ENCODE measurements at places on chromosomes 2 and 18.

DNA sequence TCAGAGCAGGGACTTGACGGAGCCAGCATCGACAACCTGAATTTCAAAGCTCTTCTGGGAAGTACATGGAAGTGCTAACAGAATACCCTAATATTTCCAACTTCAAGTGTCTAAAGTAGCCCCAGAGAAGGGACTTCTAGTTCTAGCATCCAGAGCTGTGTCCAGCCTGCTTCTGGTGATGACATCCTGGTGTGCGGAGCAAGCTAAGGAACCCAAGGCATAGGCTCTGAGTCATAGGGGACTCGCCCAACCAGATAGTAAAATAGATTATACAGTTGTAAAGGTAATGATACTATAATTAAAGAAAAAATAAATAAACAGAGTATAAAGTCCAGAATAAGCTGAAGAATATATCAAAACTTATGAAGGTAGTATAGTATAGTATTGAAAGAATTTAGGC lies 108.1 kb upstream of the SERPINE2 start:
- no peak for DNase-seq

GRCh38 chr18:58581265-58581664 lies 47.6 kb downstream of the ALPK2 start:
- DNase-seq, result no peak

DNA sequence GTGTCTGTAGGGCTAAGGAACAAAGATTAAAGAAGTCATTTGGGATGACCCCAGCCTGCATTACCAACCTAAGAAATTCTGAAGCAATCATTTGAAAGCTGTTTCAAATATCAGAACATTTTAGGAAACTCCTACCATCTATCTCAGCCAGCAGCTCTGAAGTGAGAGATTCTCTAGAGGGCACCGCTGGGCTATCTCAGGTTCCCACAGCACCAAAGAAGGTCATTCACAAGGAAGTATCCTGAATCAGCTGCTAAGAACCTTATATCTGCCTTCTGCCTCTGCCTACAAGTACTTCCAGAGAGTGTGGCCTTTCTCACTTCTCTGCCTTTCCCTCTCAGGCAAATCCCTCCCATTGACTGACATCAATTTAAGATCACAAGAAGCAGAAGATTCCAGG lies 13.4 kb upstream of the EVA1A start:
- DNase-seq, result no peak

- DNase-seq, result no peak
Observed at GRCh38 chr2:236705295-236706105, 135.9 kb downstream of the ACKR3 start.

- no peak for DNase-seq
Observed at GRCh38 chr2:73254343-73255006, 20.4 kb downstream of the CCT7 start.

DNA sequence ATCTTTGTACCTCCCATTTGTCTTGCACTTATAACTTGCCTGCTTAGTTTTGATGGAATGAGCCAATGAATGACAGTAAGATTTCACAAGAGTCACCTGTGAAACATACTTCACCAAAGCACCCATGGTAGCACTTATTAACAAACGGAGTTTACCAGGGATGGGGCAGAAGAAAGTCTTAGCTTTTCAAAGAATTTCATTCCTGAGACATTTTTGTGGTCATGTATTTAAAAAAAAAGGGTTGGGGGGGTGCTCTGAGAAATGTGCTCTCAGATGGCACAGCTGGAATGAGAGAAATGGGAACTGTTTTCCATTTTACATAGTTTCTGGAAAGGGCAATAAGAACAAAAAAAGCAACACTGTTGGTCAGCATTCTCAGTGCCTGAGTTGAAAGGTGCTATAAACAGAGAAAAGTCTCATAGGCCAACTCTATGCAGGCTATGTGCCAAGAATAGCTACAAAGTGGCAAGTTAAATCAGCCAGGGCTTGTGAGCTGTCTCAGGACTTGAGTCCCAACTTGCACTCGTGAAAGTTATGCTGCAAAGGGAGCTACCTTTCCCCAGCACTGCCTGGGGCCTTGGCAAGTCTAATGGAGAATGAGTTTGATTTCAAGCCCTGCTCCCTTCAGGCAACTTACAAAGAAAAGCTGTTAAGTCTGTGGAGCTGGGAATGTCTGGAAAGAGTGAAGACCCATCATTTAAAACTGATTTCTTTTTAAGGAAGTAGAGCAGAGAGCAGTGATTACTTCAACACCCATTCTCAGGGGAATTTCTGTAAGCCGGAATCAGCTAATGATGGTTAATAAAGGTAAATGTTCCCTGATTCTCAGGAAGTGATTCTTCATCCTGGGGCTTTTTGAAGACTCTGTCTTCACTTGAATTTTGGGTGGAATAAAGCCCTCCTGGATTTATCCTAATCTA lies 170.6 kb downstream of the SLC8A1 start:
- DNase-seq, result no peak

DNA sequence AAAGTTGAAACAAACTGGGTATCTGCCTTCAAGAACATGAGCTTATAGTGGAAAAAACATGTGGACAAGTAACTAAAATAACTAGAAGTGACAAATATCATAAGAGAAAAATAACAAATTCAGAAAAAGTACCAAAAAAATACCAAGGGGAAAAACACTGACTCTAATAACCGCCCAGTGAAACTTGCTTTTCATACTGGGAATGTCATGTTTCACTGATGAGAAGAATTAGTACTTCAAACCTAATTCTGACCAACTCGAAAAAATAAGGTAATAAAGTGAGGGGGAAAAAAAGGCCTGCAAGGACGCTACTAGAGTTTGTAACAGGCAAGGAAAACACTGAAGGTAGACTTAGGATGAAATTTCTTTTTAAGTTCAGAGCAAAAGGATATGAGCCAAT lies 83.6 kb downstream of the RTTN start:
- no peak for DNase-seq

DNA sequence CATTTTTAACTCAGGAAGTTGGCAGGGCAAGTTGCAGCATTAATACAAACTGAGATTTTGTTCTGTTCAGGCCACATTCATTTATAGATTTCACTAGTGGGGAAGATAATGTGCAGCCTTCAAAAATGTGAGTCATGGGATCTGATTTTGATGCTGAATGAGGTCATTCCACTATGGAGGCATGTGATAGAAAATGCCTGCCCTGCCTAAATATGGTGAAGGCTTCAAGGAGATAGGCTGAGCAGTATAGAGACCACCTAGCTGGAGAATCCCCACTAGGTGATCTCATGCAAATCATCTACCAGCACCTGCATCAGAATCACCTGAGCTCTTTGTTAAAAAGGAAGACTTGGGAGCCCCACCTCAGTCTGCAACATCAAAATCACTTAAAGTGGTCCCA lies 43.7 kb downstream of the PAX3 start:
- DNase-seq, result no peak

GRCh38 chr18:78953566-78953965 lies 26.1 kb upstream of the SALL3 start:
- no peak for DNase-seq

DNA sequence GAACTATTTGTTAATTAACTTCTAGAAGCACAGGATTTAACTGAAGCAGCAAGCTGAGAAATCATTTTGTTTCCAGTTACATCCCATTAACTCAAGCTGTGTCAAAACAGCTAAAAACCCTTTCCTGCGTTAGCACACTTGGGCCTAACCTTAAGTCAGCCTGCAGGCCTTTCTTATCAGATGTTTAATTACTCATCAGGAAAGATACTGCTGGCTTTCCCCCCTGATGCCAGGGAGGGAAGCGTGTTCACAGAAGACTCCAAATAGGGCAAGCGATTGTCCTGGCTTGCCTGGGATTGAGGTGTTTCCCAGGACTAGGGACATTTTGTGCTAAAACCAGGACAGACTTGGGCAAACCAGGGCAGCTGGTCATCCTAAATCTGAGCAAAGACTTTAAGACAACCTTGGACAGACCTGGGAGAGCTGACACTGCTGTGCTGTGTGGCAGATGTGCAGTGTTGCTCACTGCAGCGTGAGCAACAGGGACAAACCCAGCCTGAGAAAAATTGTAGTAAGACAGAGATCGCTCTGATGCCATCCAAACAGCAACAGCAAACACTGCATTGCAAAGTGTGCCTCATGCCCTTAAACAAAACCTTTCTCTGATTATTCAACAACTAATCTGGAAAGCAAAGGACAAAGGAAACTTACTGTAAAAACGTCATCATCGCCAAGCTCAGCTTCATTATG lies 100.9 kb downstream of the SPRED2 start:
- DNase-seq, result no peak

GRCh38 chr2:150485114-150485870 lies 2.2 kb downstream of the RND3 start:
- no peak for DNase-seq

GRCh38 chr2:160783474-160783873 lies 289.9 kb upstream of the RBMS1 start:
- DNase-seq, result no peak

GRCh38 chr2:217877866-217878265 lies 124.9 kb downstream of the TNS1 start:
- no peak for DNase-seq

DNA sequence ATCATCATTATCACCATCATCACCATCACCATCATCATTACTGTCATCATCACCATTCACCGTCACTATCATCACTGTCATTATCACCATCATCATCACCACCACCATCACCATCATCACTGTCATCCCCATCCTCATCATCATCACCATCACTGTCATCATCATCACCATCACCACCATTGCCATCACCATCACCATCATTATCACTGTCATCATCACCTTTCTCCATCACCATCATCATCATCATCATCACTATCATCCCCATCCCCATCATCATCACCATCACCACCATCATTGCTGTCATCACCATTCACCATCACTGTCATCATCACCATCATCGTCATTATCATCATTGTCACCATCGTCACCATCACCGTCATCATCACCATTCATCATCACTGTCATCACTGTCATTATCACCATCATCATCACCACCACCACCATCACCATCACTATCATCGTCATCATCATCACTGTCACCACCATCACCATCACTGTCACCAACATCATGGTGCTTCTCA lies 9.8 kb downstream of the HPCAL1 start:
- DNase-seq, result no peak

- DNase-seq, result no peak
Observed at GRCh38 chr2:146806364-146807005, 1038.3 kb upstream of the ACVR2A start.

- no peak for DNase-seq
Observed at GRCh38 chr2:55236992-55237543, 4.6 kb downstream of the RPS27A start.

- DNase-seq, result no peak
Observed at GRCh38 chr18:46732801-46733200, 24.1 kb downstream of the ST8SIA5 start.

- DNase-seq, result no peak
Observed at GRCh38 chr2:159933727-159934049, 128.7 kb downstream of the PLA2R1 start.

GRCh38 chr2:168561991-168562390 lies 105.9 kb downstream of the CERS6 start:
- DNase-seq, result no peak

- DNase-seq, result no peak
Observed at GRCh38 chr2:132439703-132440398, 23.2 kb downstream of the GPR39 start.

DNA sequence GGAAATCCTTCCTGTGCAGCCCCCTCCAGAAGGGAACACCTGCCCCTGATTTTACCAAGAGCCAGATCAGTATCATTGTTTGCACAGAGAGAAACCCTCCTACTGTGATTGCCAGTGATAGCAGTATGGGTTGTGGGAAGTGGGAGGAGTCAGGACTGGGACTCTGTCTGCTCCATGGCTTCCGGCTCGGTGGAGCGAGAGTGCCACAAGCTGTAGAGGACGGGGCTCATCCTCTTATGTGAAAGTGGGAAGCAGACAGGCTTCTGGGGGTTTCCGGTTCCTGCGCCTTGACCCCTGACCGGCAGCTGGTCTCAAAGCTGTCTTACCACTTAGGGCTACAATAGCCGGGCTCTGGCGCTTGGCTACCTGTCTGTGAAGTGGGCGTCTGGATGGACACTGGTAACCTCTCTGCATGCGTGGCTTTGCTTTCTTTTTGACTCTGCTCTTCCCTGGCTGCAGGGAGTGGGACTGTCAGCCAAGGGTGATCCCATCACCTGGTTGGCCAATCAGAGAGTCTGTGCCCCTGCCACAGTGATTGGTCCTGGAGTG lies 79.7 kb downstream of the BCL2L11 start:
- no peak for DNase-seq

GRCh38 chr18:74806700-74807416 lies 209.2 kb downstream of the ZNF407 start:
- no peak for DNase-seq

- no peak for DNase-seq
Observed at GRCh38 chr18:50172367-50172766, 22.6 kb downstream of the MYO5B start.

- no peak for DNase-seq
Observed at GRCh38 chr2:59177748-59178147, 936.6 kb upstream of the FANCL start.

DNA sequence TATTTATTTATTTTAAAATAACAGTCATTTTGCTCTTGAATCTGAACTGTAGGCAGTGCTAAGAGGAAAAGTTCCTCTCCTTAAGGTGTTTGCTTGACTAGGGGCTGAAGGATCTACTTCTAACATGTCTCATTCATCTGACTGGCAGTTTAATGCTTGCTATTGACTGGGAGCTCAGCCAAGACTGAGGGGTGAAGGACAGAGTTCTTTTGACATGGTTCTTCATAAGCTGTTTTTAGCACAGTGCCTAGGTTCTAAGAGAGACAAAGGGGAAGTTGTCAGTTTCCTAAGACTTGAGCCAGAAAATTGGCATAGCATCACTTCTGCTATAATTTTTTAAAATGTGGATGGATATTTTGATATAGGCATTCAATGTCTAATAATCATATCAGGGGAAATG lies 73.0 kb downstream of the COMMD1 start:
- no peak for DNase-seq

DNA sequence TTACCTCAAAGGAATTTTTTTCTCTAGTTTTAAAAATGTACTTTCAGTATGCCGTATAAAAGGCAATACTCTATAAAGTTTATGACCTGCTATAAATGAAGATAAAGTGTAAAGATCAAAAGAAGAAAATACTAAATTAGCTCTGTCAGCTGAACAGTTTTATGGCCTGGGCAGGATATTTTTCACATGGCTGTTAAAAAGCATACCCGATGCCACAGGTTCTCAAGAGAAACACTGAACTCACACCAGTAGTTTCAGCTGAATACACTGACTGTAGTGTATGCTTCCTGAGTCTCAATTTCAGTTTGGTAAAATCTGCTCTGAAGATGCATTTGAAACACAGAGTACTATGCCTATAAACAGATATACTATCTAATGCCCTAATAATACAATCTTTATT lies 126.0 kb downstream of the PIGN start:
- no peak for DNase-seq

- DNase-seq, result no peak
Observed at GRCh38 chr2:38935568-38936172, 46.0 kb downstream of the ARHGEF33 start.

DNA sequence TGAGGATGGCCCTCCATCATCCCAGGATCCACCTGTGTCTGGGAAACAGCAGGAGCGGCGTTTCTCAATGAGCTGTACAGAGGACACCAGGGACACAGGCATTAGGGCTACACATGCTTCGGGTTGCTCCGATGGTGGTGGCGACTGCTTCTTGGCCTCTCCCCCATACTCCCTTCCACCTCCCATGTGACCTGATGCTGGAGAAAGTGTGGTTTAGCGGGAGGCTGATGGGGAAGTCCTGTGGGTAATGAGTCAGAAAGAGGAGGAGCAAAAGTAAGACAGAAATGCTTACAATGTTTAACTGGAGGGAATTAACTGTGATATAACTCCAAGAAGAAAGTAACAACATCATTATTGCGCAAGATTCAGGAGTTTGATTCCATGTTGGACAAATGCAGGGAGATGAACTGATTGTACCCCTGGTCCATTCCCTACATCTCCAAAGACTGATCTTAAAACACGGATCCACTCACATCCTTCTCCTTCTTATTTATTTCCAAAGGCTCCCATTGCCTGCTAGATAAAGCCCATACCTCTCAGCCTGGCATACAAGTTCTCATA lies 186.6 kb downstream of the NRP2 start:
- DNase-seq, result peak; percentile 12
